BJ (cell line): ENCODE measurements at places on chromosomes 7 and 10. TPM values are rescaled to one million over a fixed set of nuclear protein-coding genes. Genes with fewer than 3 reads are reported as not detected.

STOX1 gene
- 0.02 TPM in 1 of 2 replicates, not detected in the other for polyA plus RNA-seq

PHYHIPL gene
- not detected in 2 replicates for polyA plus RNA-seq

DRGX gene
- 0.04 and 0.06 TPM in 2 replicates for polyA plus RNA-seq

MOGAT3 gene
- not detected in 2 replicates for polyA plus RNA-seq

NUTM2D gene
- 2.1 and 2.8 TPM in 2 replicates for polyA plus RNA-seq

- no peak for DNase-seq
Observed at GRCh38 chr7:78327718-78328117, 529.1 kb downstream of the PHTF2 start.

DNA sequence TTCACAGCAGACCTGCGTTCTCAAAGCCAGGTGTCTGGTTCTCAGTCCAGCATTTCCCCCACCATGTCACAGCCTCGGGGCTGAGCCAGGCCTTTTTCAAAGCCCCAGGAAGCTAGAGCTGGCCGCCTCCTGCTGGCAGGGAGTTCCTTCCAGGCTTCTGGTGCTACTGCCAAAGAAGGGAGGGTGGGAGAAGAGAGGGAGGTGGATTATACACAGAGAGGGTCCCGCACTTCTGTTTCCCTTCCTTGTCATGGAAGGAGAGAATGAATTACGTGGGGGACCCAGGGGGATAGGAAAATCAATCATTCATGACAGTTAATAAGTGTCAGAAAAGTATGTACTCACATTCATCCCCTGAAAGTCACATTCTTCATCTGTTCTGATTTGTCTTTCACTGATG lies 600 bp upstream of the LGI1 start:
- no peak for DNase-seq

DNA sequence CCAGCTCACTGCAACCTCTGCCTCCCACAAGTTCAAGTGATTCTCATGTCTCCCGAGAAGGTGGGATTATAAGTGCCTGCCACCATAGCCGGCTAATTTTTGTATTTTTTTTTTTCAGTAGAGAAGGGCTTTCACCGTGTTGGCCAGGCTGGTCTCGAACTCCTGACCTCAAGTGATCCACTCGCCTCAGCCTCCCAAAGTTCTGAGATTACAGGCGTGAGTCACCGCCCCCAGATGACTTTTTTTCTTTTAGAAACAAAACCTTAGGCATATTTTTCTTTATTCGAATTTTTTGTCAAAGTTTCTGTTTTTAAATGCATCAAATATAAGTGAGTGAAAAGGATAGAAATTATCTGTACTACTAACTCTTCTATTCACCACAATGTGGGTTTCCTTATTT lies 113.1 kb downstream of the LRRC4 start:
- DNase-seq = no peak

DNA sequence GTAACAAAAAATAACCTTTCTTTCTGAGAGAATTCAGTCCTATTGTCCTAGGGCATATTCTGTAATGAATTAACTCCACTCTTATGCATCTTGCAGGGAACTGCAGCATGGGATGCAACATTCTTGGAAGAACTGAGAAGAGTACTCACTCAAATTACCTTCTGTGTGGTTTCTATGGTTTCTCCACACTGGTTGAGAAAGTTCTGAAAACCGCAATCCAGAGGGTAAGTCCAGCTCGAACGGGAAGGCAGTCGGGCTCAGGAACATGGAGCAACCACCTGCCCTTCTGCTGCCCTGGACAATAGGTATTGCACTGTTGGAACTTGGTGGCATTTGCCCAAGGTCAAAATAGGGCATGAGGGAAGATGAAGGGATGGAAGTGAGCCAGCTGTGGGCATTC lies 59.6 kb upstream of the CDK13 start:
- no peak for DNase-seq

DNA sequence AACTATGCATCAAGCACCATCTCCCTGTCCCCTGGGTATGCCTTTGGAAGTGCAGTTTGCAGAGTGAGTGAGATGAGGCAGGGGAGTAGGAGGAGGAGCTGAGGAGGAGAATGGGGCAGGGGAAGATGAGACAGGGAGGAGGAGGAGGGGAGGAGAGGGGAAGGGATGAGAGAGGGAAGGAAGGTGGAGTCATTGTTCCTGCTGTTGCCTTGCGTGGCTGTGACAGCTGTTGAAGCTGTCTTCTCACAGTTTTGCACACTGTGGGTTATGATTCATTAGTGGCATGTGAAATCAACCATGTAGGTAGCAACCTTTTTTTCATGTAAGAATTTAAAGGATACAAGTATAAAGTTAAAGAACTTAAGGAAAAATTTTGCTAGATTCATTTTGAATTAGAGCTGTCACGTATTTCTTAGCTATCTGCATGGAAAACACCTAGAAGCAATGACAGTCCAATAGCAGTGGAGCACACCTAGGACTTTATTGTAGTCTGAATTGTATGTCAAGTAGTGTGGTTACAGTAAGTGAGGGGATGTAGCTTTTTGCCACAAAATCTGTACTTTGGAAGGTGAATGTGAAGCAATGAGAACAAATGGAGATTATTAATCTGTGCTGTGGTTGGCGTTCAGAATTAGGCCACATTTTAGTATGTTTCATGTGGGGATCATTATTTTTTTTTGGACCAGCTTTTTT lies 21.7 kb downstream of the CCM2 start:
- DNase-seq = no peak

- no peak for DNase-seq
Observed at GRCh38 chr10:48640326-48640725, 35.5 kb upstream of the ARHGAP22 start.

GRCh38 chr10:74977913-74978847 lies 133.3 kb upstream of the SAMD8 start:
- no peak for DNase-seq
